T-helper 22 cell (primary cell): ENCODE measurements at places on chromosomes 7 and 10.
A peak's percentile ranks its signal among the peaks of the same experiment; 100 is the strongest.

DNA sequence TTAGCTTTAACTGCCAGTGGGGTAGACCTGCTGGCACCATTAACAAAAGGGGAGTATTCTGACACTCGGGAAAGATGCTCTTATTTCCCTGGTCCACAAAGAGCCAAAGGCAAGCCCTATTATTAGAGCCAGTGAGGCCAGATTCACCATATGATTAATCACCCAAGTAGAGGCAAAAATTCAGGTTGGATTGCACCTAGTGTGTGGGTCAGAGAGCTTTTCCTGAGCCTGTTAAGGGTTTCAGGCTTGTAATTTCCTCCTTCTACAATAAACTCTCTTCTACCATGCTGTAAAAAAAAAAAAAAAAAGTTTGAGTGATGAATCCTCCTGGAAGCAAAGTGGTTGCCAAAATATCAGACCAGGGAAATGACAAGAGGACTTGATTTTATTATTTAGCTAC, 163.5 kb downstream of the MBL2 start:
- DNase-seq = no peak

DNA sequence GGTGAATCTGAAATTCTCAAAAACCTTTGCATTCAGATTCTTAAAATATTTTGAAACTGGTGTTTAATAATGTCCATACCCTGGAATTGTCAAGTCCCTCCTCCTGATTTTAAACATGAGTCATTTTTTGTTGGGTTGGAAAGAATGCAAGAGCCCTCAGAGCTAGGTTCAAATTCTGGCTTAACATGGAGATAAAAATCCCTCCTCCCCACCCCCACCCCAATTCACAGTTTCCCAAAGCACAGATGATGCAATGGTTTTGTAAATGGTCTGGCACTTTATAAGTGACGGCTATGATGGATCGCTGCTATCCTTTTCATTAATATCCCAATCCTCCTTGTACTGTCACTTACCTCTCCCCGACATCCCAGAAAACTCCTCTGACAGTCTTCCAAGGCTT, 332.8 kb downstream of the PLXNA4 start:
- no peak for DNase-seq

DNA sequence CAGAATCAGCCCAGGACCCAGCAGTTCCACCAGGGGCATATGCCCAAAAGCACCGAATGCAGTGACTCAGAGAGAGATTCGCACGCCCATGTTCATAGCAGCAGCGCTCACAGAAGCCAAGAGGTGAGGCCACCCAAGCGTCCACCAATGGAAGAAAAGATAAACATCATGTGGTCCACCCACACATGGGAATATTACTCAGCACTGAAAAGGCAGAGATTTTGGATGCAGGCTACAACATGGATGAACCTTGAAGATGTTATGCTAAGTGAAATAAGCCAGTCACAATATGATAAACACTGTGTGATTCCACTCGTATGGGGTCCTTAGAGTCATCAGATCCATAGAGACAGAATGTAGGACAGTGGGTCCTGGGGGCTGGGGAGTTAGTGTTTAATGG, 427.4 kb downstream of the DNAJB6 start:
- no peak for DNase-seq

DNA sequence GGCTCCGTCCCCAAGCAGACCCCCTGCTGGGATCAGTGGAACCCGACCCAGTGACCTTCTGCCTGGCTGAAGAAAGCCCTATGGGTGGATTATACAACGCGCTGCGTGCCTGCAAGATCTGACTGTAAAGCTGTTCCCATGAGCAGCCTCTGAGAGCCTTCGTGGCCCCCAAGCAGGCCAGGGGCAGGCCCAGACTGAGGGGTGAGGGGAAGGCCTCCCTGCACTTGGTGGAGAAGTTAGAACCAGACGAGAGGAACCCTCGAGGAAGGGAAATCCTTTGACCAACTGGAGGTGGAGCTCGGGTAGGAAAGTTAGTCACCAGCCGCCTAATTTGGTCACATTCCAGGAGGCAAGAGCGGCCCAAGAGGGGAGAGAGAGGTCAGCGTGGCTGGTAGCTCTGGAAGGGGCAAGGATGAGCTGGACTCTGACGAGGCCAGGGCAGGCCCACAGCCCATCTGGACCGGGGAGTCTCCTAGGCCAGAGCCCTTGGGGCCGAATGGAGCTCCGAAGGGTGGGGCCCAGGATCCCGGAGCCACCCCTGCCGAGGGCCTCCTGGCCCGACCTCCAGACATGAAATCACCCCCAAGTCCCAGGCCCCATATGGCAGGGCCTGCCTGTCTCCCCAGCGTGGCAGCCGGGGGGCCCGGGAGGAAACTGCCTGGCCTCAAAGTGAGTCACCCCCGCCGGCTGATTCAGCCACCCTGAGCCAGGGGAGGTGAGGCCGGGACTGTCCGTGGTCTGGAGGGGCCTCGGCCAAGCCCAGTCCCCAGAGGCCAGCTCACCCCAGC, 23.3 kb upstream of the PDGFA start:
- no peak for DNase-seq

GRCh38 chr10:79335470-79336235, 11.6 kb upstream of the PPIF start:
- DNase-seq = no peak

DNA sequence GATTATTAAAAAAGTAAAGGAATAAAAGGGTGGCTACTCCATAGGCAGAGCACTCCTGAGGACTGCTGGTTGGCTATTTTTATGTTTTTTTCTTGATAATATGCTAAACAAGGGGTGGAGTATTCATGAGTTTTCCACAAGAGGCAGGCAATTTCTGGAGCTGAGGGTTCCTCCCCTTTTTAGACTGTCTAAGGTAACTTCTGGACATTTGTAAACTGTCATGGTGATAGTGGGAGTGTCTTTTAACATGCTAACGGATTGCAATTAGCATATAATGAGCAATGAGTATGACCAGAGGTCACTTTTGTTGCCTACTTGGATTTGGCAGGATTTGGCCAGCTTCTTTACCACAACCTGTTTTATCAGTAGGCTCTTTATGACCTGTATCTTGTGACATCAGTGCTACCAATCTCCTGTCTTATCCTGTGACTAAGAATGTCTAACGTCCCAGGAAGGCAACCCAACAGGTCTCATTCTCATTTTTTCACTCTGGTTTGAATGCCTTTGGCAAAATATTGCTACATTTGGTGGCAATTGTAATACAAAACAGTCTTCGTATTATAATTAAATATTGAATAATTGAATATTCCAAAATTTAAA, 587.8 kb upstream of the POM121L12 start:
- no peak for DNase-seq

- no peak for DNase-seq
Observed at GRCh38 chr7:36303202-36304098, 86.2 kb upstream of the ANLN start.

GRCh38 chr7:28477041-28477442, 64.7 kb downstream of the CREB5 start:
- no peak for DNase-seq

DNA sequence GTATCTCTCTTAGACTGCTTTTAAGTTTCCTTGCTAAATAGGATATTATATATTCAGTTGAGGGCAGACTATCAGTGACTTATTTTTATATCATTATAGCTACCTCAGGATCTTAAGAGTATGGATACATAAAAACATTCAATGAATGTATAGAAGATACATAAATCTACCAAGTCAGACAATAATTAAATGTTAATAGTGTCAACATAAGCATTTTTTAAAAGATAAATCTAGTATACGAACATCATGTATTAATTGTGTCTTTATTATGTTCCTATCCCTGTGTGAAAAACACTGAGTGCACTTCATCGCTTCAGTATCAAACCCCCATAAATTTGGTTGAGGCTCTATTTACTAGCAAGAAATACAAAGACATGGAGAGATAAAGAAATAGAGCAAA, 242.8 kb downstream of the CRPPA start:
- no peak for DNase-seq

- DNase-seq = no peak
Observed at GRCh38 chr7:50826371-50827172, 43.9 kb upstream of the GRB10 start.

GRCh38 chr7:151250181-151251132, 2.0 kb upstream of the SMARCD3 start:
- DNase-seq = no peak

DNA sequence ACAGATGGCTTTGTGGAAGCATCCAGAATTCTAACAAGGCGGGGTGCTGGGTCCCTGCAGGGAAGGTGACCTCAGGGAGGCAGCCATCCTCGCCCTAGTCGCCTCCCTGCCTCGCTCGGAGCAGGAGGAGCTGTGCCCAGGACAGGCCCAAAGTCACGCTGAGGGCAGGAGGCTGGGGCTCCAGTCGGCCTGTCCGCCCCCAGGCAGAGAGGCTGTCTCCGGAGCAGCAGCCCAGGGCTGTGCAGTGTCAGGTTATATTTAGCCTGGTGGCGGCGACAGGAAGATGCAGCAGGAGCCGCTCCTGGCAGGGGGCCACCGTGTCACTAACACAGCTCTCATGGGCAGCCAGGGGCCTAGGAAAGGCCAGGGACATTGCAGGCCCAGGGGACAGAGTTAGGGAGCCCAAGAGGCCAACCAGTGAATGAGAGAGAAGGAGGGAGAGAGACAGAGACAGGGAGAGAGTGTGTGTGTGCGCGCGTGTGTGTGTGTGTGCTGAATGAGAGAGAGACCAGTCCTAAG, 13.5 kb downstream of the KCNH2 start:
- no peak for DNase-seq

- no peak for DNase-seq
Observed at GRCh38 chr10:132585732-132586722, 48.4 kb downstream of the INPP5A start.

- DNase-seq = peak; percentile 45
Observed at GRCh38 chr7:101814081-101814990, 3.1 kb upstream of the CUX1 start.

DNA sequence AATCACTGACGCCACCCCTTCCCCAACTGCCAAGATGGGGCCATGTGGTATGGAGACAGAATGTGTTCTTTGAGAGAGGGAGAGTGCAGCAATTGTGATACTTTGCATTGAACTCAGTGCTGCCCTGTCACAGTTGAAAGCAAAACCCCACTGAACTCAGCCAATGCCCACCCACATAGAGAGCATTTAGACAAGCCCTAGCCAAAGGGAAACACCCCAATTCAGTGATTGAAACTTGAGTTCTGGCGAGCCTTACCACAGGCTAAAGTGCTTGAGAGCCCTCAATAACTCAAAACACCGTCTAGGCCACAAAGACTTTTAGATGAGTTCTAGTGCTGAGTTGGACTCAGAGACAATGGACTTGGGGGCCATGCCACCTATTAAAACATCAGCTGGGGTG, 751.9 kb upstream of the POT1 start:
- no peak for DNase-seq
